Adrenal gland (tissue), 19 donors: ENCODE measurements at places on chromosomes 12 and 14. TPM values are rescaled to one million over a fixed set of nuclear protein-coding genes. Genes with fewer than 3 reads are reported as not detected.

GRCh38 chr12:39405580-39405979 lies 37.3 kb downstream of the KIF21A start:
- peaks cover 7% of the 10 kb centered on the region for H3K4me1 ChIP-seq
- DNase-seq: no peak
- no peaks in the 10 kb centered on the region for H3K27me3 ChIP-seq
- no peak overlapping the region for H3K4me3 ChIP-seq
- no peaks in the 10 kb centered on the region for H3K36me3 ChIP-seq
- H3K27ac ChIP-seq: no peak overlapping the region

DNA sequence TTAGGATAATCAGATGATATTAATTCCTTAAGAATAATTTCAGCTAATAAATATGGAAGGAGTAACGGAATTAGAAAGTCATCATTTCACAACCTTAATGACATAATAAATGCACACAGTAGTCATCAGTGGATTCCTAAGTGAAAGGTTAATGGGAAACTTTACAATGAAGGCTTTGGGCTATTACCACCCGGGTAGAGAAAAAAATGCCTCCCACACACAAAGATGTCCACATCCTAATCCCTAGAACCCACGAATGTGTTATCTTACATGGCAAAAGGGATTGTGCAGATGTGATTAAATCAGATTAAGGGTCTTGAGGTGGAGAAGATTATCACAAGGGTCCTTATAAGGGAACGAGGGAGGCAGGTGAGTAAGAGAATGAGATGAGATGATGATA lies 5.6 kb downstream of the TMED10 start:
- no peaks in the 10 kb centered on the region for H3K36me3 ChIP-seq
- H3K4me3 ChIP-seq: no peak overlapping the region
- H3K27ac ChIP-seq: no peak overlapping the region
- no peak for DNase-seq
- no peaks in the 10 kb centered on the region for H3K27me3 ChIP-seq

DNA sequence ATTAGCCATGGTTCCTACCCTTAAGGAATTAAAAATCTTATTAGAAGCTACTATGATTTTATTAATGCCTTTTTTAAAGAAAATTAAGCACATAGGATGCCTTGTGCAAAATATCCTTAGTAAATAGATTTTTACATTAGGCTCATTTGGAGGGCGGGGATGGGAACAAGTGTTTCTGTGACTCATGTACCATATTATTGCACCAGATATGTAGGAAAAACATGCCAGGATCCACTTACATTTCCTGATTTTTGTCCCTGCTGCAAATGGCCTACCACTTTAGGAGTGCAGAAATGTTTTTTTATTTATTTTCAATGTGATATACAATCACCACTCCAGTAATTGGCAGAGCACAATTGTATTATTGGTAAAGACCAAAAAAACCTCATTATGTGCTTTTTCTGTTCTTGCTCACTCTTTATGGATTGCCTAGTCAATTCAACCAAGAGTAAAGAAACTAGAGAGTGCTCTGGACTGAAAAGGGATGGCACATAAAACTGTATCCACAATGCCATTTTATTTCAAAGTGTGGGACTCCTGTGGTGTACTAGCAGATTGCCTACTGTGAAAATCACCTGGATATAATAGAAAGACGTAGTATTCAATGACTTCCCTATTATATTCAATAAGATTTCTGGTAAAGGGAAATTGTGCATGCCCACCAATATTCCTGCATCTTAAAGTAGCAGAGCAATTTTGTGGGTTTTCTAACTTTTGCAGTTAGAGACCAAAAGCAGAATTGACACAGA lies 86.9 kb downstream of the ANO6 start:
- H3K4me3 ChIP-seq: no peak overlapping the region
- H3K27me3 ChIP-seq: no peaks in the 10 kb centered on the region
- peaks cover 16% of the 10 kb centered on the region for H3K4me1 ChIP-seq
- no peak overlapping the region for H3K27ac ChIP-seq

DNA sequence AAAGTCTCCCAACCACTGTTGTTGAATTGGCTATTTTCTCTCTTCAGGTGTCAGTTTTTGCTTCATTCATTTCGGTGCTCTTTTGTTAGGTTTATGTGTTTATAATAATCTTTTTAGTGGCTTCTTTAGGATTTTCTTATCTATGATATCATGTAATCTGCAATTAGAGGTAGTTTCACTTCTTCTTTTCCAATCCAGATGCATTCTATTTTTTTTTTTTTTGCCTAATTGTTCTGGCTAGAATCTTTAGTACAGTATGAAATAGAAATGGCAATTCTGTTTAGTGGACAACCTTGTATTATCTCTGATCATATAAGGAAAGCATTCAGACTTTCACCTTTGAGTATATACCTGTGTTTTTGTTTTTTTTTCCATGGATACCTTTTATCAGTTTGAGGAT lies 17.4 kb downstream of the CNOT2 start:
- no peak overlapping the region for H3K4me3 ChIP-seq
- no peak for DNase-seq
- no peak overlapping the region for H3K27ac ChIP-seq
- H3K27me3 ChIP-seq: no peaks in the 10 kb centered on the region

Gene KCNH3
- 0.30 TPM for total RNA-seq

Gene PPP2R3C
- total RNA-seq: 31.9 TPM

Gene GLT8D2
- 12.4 TPM for total RNA-seq

Gene ANKRD33
- not detected for total RNA-seq

DNA sequence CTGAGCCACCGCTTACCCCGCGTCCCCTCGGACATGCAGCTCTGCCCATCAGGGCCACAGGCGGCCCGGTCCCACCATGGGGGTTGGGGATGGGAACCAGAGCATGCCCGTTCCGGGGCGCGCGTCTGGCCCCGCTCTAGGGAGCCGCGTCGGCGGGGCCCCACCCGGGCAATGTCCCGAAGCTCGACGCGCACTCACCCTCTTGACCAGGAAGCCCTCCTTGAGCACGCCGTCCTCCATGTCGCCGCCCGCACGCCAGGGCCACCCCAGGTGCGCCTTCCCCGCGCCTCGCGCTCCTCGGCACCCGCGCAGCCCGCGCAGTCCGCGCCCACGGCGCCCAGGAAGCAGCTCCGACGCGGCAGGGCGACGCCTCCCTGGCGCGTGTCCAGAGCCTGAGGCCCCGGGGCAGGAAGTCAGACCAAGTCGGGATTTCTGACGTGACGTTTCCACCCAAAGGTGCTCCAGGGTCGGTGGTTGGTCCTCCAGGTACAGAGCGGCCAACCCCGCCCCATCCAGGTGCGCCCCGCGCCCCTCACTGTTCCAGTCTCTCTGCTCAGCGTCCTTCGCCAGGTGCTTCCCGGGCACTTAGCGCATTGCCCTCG lies at the start of gene PLEK2:
TSS of gene PLEK2 (minus strand) at position 346 of the 602 bp plus-strand sequence. CDS start at position 240, 106 bp downstream.
- H3K36me3 ChIP-seq: no peaks in the 10 kb centered on the region
- no peaks in the 10 kb centered on the region for H3K27me3 ChIP-seq
- H3K4me3 ChIP-seq: no peak within 1 kb of the TSS
- H3K27ac ChIP-seq: peak within 1 kb of the TSS; percentile 48
- peak; percentile 64 for DNase-seq
- peaks cover 13% of the 10 kb centered on the region for H3K4me1 ChIP-seq

DNA sequence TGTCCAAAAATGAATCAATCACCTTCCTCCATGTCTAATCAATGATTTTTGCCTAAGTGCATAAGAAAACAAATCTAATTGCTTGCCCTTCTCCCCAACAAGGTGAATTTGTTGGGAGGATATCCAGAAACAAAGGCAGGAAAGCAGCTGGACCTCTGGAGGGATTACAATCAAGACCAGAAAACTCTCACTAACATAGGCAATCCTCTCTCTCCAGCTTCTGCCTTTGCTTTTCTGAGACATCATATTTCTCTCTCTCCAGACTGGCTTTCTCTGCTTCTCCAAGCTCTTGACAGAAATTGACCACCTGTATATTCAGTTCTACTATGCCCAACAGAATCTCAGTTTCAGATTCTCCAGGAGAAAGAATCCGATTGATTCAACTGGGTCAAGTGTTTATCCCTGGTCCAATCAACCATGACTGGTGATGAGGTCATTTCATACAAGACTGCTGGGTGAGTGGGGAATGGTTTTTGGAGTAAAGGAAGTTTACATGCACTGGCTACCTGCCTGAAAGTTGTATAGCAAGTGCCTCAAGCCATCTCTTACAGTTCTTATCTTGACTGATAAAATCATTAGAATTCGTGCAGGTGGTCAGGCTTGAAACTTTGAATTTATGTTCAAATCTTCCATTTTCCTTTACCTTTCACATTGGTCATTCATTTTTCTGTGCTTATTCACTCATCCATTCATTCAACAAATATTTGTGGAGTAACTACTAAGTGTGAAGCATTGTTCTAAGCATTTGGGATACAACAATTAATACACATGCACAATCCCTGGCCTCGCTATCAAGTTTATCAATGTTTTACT lies 22.2 kb upstream of the CFAP54 start:
- no peak for DNase-seq
- H3K36me3 ChIP-seq: no peaks in the 10 kb centered on the region
- no peak overlapping the region for H3K4me3 ChIP-seq
- H3K27me3 ChIP-seq: no peaks in the 10 kb centered on the region
- H3K27ac ChIP-seq: no peak overlapping the region

- no peak for DNase-seq
- H3K27ac ChIP-seq: no peak overlapping the region
- peaks cover 22% of the 10 kb centered on the region for H3K4me1 ChIP-seq
- H3K36me3 ChIP-seq: no peaks in the 10 kb centered on the region
Observed at GRCh38 chr14:71438684-71439083, 493.5 kb upstream of the RGS6 start.

DNA sequence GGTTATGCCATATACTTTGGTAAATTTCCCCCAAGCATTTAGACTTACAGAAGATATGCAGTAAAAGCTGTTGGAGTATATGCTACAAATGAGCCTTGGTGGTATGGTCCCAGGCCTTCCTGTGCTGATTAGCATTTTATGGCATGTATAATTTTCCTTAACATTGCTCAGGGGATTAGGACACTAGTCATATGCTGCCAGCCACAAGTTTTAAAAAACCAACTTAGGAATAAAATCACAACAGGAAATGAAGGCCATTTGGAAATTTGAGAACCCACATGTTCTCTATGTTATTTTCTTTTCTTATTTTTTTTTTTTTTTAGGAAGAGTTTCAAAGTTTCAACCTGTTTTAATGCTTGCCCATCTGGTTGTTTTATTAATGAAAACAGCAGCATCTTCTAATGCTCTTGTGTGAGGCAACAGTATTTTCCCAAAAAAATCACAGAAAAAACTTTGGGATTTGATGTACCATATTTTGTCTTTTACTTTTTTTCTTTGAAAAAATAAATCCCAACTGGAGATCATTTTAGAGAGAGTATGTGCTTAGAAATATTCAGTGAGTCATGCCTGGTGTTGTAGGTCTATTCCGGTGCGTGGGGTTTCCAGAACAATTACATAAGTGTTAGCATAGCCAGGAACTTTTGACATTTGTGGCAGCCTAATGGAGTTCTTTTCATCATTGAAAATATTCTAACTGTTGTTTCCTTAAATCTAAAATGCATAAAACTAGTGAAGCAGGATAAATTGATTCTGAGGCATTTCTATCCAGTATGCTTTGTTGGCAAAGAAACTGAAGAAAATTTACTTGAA lies 21.7 kb upstream of the DUSP6 start:
- H3K4me3 ChIP-seq: no peak overlapping the region
- DNase-seq: peak; percentile 48
- H3K27me3 ChIP-seq: no peaks in the 10 kb centered on the region
- H3K36me3 ChIP-seq: no peaks in the 10 kb centered on the region
- H3K27ac ChIP-seq: peak overlapping the region; percentile 25

Gene MANSC4
- total RNA-seq: not detected

Gene RNU4-1
- total RNA-seq: not detected

DNA sequence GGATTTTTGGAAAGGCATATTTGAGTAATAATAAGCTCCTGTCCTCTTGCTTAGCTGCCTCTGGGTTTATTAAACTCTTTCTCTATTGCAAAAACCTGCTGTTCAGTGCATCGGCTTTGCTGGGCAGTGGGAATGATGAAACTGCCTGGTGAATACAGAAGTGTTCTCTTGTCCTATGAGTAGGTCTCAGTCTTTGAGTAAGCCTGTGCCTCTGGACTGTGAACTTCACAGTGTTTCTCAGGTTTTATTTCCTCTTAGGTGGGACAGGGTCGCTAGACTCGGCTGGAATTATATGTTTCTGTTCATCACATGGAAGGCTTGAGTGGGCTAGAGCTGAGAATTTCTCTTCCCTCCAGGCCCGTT lies 46.4 kb downstream of the CRADD start:
- DNase-seq: no peak
- H3K4me1 ChIP-seq: peaks cover 13% of the 10 kb centered on the region
- no peak overlapping the region for H3K4me3 ChIP-seq

GRCh38 chr12:120481022-120481767 lies 11.6 kb upstream of the SRSF9 start:
- no peak for DNase-seq
- no peak overlapping the region for H3K4me3 ChIP-seq
- H3K27me3 ChIP-seq: no peaks in the 10 kb centered on the region
- no peaks in the 10 kb centered on the region for H3K4me1 ChIP-seq

Gene CRY1
- total RNA-seq: 17.0 TPM

Gene SYCP3
- total RNA-seq: not detected

Gene IFT81
- 14.0 TPM for total RNA-seq

Gene RNASE8
- total RNA-seq: not detected
